ENCODE measurements at places on chromosomes 2 and 18.

- no peak for DNase-seq
Measured at GRCh38 chr2:16050908-16051489, 110.6 kb downstream of the MYCN start.

- DNase-seq = no peak
Measured at GRCh38 chr2:24544456-24545115, 53.5 kb downstream of the NCOA1 start.

DNA sequence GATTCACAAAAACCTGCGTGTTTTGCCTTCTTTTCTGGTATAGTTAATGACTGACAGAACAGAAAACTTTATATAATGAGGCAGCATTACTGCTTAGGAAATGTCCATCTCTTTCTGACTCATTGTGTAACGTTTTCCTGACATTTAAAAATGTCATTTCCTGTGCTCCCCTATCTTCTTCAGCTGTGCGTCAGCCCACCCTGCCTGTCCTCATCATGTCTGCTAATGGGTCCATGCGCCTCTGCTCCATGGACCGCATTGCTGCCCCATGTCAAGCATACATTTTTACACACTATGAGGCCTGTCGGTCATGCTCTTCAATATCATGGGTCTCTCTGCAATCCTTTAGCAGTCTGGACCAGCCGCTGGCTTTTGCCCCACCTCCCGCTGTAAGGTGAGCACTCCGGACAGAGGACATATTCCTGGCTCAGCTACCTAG is 234.3 kb downstream of the CDCA7 start:
- no peak for DNase-seq

GRCh38 chr2:239086325-239087020 is 238.6 kb downstream of the TWIST2 start:
- no peak for DNase-seq

DNA sequence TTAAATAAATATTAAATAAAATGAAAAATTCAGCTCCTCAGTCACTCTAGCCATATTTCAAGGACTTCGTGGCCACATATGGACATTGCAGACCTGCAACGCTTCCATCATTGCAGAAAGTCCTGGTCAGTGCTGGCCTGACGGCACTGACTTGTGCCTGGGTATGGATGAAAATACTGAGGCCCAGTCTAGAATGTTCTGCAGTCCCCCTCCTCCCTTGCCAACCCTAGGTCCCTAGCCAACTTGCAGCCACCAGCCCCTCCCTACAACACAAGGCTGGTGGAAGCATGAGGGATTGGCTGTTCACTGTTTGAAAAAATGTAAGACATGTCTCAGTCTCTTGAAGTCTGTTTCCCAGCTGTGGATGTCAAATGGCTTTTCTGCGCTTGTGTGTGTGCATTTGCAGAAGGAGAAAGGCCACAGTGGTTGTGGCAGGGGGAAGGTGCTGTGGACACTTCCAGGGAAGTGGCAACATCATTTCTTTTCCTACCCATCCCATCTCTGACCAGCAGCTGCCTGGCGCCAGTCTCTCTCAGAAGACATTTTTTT is 9.9 kb downstream of the IGFBP5 start:
- no peak for DNase-seq

GRCh38 chr2:144510294-144510991 is 9.5 kb downstream of the ZEB2 start:
- DNase-seq = no peak

DNA sequence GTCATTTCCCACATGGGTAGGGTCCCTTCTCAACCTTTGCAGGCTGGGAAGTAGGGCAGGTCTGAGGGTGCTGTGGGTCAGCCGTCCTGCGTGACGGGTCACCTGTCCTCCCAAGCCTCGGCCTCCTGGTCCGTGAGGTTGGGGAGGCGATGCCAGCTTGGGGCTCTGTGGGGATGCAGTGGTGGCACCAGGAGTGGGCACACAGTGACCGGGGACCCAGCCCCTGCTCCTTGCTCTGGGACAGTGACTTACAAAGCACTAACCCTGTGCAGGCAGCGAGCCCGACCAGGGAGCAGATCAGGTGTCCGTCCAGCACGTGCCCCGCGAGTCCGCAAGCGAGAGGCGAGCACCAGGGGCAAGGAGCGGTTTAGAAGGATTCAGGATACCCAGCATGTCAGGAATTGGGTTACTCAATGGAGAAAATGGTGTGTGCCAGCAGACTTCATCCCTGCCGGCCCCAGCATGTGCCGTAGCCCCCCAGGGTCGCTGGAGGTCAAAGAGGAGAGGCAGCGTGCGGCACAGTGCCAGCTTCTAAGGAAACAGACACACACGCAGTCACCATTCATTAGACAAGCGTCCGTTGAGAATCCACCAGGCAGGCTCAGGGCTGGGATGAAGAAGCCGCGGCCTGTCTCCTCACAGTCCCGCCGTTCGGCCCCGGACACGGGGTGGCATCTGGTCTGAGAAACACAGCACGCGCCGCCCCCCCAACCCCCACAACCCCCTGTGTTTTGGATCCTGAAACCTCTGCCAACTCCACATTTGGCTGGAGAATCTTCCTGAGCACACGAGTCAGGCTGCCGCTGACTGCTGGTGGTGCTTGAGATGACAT is 11.7 kb downstream of the COLEC11 start:
- DNase-seq = no peak

- DNase-seq = peak; percentile 29
Measured at GRCh38 chr2:20050104-20050645, 1.3 kb downstream of the LAPTM4A start.

DNA sequence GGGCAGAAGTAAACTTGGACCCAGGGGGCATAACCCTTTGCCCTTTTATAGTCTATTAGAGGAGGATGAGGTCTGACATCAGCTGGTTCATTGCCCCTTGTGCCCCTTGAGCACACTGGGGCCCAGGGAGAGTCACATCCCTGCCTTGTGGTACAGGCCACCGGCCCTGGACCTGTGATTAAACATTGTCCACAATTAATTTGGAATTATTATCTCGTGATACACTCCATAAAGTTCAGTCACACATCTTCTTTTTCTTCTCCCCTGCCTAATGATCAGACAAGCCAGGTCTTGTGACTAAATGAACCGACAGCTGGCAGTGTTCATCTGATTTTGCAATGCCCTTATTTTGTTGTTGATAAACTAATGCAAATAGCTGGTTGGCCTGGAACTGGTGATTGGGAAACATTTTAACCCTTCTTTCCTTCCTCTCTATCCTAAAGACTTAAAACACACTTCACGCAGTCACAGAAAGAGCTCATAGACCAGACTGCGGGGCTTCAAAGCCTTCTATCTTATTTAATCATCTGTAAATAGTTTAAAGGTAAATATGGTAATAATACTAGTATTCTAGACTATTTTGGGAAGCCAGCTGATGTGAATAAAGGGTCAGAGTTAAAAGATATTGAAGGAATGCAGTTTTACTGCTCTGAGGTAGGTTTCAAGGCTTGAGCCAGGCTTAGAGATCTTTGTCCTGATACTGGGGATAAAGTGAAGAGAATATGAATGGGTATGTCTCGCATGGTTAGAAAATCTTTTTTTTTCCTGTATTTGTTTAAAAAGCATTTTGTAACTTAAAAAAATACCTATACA is 13.4 kb downstream of the IL1R1 start:
- DNase-seq = no peak

- DNase-seq = no peak
Measured at GRCh38 chr2:212958757-212959295, 192.6 kb downstream of the IKZF2 start.

- no peak for DNase-seq
Measured at GRCh38 chr2:236117861-236118269, 50.3 kb downstream of the GBX2 start.

DNA sequence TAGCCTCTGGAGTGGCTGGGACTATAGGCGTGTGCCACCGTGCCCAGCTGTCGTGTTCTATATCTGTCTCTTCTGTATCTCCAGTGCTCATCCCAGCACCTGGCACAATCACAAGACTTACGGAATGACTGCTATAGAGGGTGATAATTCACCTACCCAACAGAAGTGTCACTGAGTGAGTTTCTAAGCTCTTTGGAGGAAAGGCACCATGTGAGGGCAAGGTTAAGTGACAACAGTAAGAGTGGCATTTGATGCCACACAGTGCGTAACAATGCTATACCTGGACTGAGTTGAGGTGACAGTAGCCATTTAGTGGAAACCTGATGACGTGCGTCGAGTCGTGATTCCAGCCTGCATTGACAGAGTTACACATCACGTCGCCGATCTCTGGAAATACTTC is 89.0 kb downstream of the KCTD1 start:
- no peak for DNase-seq

- no peak for DNase-seq
Measured at GRCh38 chr18:6752202-6752860, 22.8 kb downstream of the ARHGAP28 start.

DNA sequence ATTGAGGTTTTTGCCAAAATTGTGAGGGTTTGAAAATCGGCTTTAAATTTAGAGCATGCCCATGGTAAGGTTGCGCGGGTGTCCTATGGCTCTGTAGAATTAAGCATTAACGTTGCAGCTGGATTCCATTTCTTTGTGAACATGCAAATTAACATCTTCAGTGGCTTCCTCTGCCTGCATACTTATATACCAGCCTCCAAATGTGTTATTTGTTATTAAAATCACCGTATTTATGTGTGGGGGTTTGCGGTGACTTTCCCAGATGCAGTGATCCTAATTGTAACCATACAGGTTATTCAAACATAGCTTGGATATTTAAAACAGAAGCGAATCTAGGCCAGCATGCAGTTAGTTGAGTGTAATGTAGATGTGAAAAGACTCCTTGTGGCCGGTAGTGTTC is 80.2 kb downstream of the TGOLN2 start:
- no peak for DNase-seq

- no peak for DNase-seq
Measured at GRCh38 chr2:137525641-137526190, 438.6 kb upstream of the HNMT start.

- no peak for DNase-seq
Measured at GRCh38 chr2:6031200-6031867, 339.1 kb downstream of the SOX11 start.

DNA sequence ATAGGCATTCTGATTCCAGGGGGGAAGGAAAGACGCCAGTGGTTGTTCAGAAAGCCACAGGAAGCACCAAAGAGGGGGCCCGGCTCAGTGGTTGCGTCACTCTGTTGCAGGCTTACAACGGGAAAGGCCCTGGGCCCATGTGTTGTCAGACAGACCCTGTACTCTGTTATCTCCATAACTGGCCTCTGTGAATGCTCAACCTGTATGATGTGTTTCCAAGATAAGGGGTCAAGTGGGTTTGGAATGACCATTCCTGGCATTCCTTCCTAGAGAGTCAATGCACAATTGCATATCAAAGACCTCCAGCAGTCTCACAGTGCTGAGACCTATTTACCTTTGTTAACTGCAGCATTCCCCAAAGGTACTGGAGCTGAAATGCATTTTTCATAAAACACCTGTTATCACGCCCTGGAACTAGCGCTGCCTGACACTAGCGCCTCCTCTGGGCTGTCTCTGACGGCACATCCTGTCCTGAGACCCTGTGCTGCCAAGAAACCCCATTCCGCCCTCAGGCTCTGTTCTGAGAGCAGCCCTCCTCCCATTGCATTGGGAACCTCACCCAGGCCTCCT is 13.2 kb upstream of the LRRFIP1 start:
- DNase-seq = no peak

DNA sequence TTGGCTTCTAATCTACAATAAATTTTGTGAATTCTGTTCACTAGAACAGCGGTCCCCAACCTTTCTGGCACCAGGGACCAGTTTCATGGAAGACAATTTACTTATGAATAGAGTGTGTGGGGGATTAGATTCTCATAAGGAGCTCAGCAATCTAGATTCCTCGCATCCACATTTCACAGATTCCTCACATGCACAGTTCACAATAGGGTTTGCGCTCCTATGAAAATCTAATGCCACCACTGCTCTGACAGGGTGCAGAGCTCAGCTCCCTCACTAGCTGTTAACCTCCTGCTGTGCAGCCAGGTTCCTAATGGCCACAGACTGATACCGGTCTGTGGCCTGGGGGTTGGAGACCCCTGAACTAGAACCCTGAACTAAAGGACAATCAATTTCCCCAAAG is 1568.6 kb upstream of the NXPH2 start:
- DNase-seq = no peak

GRCh38 chr2:113056521-113056920 is 2.5 kb upstream of the IL36RN start:
- no peak for DNase-seq

- no peak for DNase-seq
Measured at GRCh38 chr2:147006736-147007141, 838.1 kb upstream of the ACVR2A start.

DNA sequence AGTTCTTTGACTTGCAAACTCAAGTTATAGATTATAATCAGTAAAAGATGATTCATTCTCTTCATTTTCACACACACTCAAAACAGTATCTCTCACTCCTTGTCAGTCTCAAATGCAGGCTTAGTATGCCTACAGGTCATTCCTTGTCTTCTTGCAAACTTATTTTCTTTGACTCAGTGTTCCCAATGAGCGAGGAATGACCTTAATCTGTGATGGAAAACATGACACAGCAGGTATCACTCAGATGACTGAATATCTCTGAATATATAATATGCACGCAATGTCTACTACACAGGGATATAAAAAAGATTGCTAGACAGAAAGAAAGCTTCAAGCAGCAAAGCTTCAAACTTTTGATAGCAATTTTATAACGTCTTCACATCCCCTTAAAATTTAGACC is 127.8 kb upstream of the RGPD4 start:
- no peak for DNase-seq

Data from activated T-cell treated with anti-CD3 and anti-CD28 coated beads, Interleukin-2, amount 50 U/mL, for 1 hour (primary cell).